ENCODE measurements at places on chromosomes 2 and 18. TPM values are rescaled to one million over a fixed set of nuclear protein-coding genes. Genes with fewer than 3 reads are reported as not detected.

C2orf66 gene
- polyA plus RNA-seq, result 0.10 TPM

RNF181 gene
- polyA plus RNA-seq, result 183 TPM

GRCh38 chr18:66440433-66440832 lies 163.5 kb downstream of the CDH19 start:
- DNase-seq, result no peak

DNA sequence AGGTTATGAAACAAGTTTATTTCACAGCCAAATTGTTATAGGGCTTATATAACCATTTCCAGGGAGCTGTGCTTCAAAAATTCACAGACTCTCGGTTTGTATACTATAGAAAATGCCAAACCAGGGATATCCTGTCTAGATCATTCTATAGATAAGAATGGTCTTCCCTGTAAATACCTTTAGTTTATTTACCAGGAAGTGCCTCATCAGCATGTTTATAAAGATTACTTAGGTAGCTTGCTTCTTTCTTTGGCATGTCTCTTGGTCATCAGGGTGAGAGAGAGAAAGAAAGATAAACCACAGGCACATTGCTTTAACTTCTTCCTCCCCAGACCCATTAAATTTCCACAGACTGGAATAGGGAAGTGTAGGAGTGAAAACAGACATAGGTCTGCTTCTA lies 439.4 kb downstream of the SPAG16 start:
- no peak for DNase-seq
